ENCODE measurements at places on chromosomes 2 and 18. TPM values are rescaled to one million over a fixed set of nuclear protein-coding genes. Genes with fewer than 3 reads are reported as not detected.

GRCh38 chr2:219782737-219783348, 155.4 kb downstream of the SLC4A3 start:
- H3K27ac ChIP-seq, result no peak overlapping the region
- DNase-seq, result no peak
- H3K36me3 ChIP-seq, result peaks cover 1% of the 10 kb centered on the region
- no peak overlapping the region for H3K4me3 ChIP-seq
- no peaks in the 10 kb centered on the region for H3K4me1 ChIP-seq

GRCh38 chr2:143401861-143402260, 272.6 kb downstream of the ARHGAP15 start:
- peaks cover 16% of the 10 kb centered on the region for H3K4me1 ChIP-seq
- no peak overlapping the region for H3K27ac ChIP-seq
- no peak overlapping the region for H3K4me3 ChIP-seq
- no peaks in the 10 kb centered on the region for H3K36me3 ChIP-seq

- peak; percentile 53 for DNase-seq
- H3K27ac ChIP-seq, result no peak overlapping the region
- no peak overlapping the region for H3K4me3 ChIP-seq
These were observed 14.8 kb upstream of the GLI2 start for GRCh38 chr2:120720746-120721375.

GRCh38 chr2:176454893-176455815, 185.9 kb downstream of the MTX2 start:
- no peak overlapping the region for H3K4me3 ChIP-seq
- H3K4me1 ChIP-seq, result no peaks in the 10 kb centered on the region
- no peaks in the 10 kb centered on the region for H3K36me3 ChIP-seq
- H3K27me3 ChIP-seq, result peaks cover 59% of the 10 kb centered on the region
- DNase-seq, result no peak

ZNF385B gene
- 0.25 TPM for total RNA-seq

PROKR1 gene
- not detected for total RNA-seq
